ENCODE measurements at places on chromosomes 7 and 10.

- DNase-seq = no peak
These were observed 855 bp downstream of the YME1L1 start for GRCh38 chr10:27153329-27153728.

DNA sequence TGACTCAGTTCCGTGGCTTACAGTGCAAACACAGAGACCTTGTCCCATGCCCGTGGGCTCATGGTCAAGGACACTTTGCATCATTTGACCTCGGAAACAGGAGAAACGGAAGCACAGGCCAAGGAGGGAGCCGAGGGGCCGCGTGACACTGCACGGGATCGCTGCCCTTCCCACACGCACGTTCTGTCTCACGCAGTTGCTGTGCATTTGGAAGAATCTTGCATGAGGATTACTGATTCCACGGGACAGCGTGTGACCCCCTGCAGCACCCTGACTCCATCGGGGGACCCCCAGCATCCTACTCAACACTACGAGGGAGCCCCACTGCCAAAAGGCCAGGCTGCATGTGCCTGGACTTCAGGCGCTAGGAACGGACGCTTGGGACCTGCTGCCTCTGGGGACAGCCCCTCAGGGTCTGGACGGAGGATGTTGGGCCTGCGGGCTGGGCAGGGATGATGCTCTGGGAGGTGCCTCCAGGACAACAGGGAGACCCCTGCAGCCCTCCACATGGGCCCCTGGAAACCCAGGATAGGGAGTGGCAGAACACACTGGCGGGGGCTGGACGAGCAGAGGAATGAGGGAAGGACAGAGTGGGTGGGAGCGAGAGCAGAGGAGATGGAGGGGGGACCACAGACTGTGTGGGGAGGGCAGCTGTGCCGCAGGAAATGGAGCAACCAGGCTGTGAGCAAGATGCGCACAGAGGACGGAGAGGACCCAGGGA, 222.2 kb downstream of the DNAJB6 start:
- no peak for DNase-seq

GRCh38 chr10:8245814-8246142, 191.3 kb downstream of the GATA3 start:
- DNase-seq = no peak

GRCh38 chr10:124156524-124157260, 63.3 kb upstream of the CHST15 start:
- no peak for DNase-seq

GRCh38 chr10:119333146-119333792, 125.9 kb downstream of the GRK5 start:
- no peak for DNase-seq

DNA sequence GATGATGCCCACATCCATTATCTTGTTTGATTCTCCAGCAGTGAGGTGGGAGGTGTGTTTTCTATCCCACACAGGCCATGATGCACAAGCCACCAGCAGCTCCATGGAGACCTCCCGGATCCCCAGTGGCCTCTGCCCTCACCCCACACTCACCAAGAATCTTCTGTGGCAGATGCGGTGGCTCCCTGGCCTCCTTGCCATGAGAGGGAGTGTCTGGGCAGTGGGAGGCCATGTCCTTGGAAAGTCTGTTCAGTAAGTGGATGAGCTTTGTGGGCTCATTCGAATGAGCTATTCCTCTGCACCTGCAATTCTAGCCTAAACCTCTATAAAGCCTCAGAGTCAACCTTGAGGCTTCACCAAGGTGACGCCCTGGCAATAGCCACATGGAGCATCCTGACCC, 243.8 kb downstream of the TCERG1L start:
- DNase-seq = no peak

GRCh38 chr7:20793694-20794394, 7.2 kb upstream of the SP8 start:
- DNase-seq = no peak

- DNase-seq = no peak
These were observed 116.3 kb downstream of the MDFIC start for GRCh38 chr7:115038158-115038557.

GRCh38 chr10:7444551-7445121, 33.8 kb upstream of the SFMBT2 start:
- DNase-seq = no peak

GRCh38 chr7:112014347-112014746, 191.9 kb downstream of the DOCK4 start:
- no peak for DNase-seq

- DNase-seq = no peak
These were observed 74.3 kb downstream of the ANKRD7 start for GRCh38 chr7:118298771-118299170.

GRCh38 chr10:122617476-122618270, 57.1 kb downstream of the DMBT1 start:
- DNase-seq = no peak

- no peak for DNase-seq
These were observed 495.6 kb upstream of the KLF6 start for GRCh38 chr10:4280461-4281189.

- DNase-seq = no peak
These were observed 33.2 kb downstream of the CDH23 start for GRCh38 chr10:71429929-71430328.

DNA sequence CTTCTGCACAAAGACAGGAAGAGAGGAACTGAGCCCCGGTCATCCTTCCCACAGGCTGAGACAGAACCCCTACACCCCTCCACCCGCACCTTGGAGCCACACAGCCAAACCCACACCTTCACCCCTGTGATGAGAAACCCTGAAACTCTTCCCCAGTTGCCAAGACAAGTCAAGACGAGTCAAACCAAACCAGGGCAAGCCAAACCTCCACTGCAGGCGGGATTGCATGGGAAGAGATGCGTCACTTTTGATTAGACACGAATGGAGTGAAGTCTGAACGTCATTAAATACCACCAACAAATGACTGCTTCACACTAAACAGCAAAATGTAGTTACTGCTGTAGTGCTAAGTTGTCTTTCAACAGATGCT, 73.8 kb downstream of the PRPF18 start:
- no peak for DNase-seq

- no peak for DNase-seq
These were observed 937.1 kb downstream of the CNTNAP2 start for GRCh38 chr7:147053746-147054145.

DNA sequence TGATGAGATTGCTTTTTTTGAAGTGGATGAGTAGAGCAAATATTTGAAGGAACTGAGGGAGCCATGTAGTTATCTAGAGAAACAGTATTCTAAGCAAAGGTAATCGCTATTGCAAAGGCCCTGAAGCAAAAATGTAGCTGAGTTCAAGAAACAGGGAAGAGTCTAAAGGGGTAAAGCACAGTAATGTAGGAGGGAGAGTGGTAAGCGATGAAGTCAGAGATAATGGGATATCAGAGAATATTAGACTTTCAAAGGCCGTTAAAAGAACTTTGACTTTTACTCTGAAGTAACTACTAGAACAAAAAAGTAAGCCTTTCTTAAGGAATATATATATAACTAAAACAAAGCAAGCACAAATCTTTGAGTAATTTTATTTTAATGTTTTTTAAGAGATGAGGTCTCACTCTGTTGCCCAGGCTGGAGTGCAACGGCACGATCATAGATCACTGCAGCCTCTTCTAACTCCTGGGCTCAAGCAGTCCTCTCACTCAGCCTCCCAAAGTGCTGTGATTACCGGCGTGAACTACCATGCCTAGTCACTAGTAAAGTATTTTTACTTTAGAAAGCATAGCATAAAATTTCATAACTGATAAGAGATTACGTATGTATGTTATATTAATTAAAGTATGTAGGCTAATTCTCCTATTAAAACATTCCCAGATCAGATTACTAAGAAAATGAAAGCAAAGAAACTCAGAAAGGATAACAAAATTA, 61.7 kb upstream of the OIT3 start:
- no peak for DNase-seq

- no peak for DNase-seq
These were observed 764.9 kb upstream of the MBL2 start for GRCh38 chr10:53537508-53537907.

- DNase-seq = no peak
These were observed 1186.0 kb downstream of the SORCS3 start for GRCh38 chr10:105827133-105827532.
